Kidney capillary endothelial cell (primary cell): ENCODE measurements at places on chromosomes 11 and 22.

DNA sequence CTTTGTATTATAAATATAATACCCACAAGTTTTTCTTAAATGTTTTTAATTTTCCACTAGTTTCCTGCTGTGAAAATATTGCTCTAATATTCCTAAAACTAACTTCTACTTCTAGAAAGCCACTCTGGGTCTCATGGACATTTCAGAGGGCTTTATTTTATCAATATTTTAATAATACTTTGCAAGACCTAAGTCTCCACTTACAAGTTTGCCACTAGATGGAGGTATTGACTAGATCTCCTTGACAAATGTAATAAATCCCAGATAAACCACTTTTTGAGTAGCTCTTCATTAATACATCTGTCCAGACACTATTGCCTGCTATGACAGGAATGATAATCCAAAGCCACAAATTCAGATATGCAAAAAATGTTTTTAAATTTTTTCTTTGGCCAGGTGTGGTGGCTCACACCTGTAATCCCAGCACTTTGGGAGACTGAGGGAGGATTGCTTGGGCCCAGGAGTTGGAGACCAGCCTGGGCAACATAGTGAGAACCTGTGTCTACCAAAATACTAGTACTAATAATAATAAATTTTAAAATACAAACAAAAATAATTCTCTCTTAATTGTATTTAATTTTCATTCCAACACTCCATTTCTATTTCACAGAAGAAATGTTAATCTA is 3.5 kb upstream of the ACAT1 start:
- DNase-seq: peak; percentile 48

GRCh38 chr11:126029805-126030204 is 32.9 kb downstream of the CDON start:
- DNase-seq: no peak

GRCh38 chr11:66335531-66336233 is 552 bp downstream of the RIN1 start:
- no peak for DNase-seq

GRCh38 chr11:78737891-78738290 is 163.2 kb upstream of the NARS2 start:
- DNase-seq: no peak

DNA sequence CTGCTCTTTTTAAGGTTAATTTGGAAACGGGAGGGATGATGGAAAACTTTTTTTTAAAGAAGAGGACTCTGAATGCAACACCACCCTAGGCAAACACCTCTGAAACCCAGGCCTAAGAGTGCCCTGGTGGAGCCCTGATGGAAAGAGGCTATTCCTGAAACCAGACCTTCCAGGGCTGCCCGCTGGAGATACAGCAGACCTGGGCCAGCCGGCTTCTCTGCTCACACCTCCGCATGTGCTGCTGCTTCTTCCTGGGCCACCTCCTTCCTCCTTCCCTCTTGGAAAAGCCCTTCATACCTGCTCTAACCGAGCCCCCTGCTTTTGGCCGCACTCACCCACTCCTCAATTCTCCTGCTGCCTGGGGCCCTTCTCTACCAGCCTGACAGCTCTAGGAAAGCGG is 37.9 kb downstream of the DUSP8 start:
- no peak for DNase-seq

GRCh38 chr11:316891-317301 is 3.1 kb downstream of the IFITM1 start:
- DNase-seq: no peak

DNA sequence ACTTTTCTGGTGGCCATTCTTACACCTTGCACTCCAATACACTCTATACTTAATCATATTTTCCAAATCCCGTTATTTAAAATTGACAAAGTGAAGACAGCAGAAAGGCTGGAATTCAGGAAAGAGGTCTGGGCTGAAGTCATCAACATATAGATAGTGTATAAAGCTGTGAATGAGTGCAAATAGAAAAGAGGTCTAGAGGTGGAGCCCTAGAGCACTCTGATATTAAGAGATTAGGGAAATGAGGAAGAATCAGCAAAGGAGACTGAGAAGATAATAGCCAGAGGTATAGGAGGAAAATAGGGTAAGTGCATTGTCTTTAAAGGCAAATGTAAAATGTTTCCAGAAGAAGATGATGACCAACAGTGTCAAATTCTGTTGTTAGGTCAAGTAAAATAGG is 7.9 kb downstream of the CTR9 start:
- no peak for DNase-seq

DNA sequence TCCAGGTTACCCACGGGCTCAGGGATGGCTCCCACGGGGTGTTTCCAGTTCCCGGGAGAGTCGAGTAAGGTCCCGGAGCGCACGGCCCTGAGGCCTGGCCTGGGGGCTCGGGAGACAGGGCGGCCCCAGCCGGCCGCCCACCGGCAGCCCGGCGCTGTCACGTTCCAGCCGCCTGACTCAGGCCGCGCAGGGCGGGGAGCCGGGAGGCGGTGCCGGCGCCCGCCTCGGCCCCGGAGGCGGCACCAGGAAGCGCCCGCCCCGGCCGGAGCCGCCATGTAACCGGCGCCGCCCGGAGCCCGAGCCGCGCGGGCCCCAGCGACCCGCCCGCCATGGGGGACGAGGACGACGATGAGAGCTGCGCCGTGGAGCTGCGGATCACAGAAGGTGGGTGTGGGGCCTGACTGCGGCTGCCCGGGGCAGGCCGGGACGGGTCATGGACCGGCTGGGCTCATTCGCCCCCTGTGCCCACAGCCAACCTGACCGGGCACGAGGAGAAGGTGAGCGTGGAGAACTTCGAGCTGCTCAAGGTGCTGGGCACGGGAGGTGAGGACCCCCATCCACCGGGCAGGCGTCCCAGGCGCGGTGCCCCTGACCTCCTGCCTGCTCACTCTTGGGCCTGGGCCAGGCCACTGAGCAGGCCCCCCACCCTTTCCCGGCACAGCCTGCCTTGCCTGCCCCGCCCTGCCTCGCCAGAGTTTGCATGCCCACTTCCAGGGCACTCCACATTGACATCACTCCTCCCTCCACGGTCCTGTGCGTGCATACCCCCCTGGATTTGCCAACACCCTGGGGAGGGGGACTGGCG is at the start of gene RPS6KA4:
RPS6KA4 (plus strand) TSS at position 256 of the 805 bp plus-strand sequence; CDS start at position 330, 74 bp downstream.
- peak; percentile 30 for DNase-seq

GRCh38 chr11:71563406-71563805 is 2.0 kb upstream of the KRTAP5-10 start:
- peak; percentile 44 for DNase-seq

DNA sequence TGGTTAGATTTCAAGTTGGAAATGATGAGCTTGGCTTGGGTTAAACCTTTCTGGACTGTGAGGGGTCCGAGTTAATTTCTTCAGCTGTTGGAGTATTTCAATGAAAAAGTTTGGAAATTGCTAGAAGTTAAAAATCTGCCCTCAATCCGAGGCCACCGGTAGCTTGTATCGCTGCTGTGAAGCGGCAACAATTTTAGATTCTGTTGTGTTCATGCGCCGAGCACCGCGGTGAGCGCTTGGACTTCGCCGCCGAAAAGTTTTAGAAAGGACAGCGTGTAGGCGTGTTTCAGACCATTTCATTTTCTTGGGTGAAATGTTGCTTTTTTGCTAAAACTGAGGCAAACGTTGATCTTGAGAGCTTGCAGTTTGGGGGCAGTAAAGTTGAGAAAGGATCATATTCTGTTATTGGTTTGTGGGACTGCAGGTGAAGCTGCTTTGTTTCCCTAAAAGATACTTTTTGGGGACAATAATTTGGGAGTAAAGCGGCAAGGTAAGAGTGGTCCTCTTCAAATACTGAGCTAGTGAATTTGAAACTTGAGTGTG is 928 bp downstream of the FBXO7 start:
- no peak for DNase-seq

GRCh38 chr11:33292311-33292710 is 35.1 kb downstream of the HIPK3 start:
- DNase-seq: no peak

DNA sequence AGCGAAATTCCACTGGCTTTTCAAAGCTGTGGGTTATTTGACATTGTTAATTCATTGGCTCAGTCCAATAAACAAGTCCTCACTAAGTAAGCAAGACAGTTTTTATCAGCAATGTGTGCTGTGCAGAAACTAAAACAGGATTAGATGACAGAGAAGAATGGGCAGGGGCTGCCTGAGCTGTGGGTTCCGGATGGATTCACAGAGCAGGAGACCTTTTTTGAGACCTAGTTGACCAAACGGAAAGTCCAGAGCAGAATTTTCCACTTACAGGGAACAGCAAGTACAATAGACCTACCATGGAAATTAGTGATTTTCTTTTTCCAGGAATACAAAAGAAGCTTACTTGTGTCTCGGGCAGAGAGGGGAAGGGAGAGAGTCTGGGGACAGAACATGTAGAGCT is 5.2 kb upstream of the KDM4F start:
- DNase-seq: no peak

- no peak for DNase-seq
Measured at GRCh38 chr11:75869661-75870455, 54.8 kb downstream of the UVRAG start.

DNA sequence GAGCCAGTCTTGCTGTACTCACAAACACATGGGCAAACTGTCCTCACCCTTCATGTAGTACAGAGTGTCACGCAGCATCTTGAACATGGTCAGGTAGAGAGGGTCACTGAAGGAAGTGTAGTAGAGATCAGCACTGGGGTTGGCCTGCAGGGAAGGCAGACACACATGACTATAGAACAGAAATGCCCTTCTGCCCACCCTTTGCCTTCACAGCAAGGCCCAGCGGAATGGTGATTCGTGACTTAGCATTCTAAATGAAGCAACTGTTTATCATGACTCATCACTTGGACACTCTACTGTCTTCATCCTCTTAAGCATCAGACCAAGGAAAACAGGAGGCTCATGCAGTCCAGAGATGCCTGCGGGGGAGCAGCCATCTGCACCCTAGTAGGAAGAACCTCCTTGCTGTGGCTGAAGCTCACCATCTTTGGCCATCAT is 33.4 kb downstream of the SERPIND1 start:
- DNase-seq: peak; percentile 55

GRCh38 chr11:58730507-58731089 is 1.1 kb downstream of the GLYAT start:
- DNase-seq: no peak

GRCh38 chr11:68327586-68328370 is 15.4 kb downstream of the LRP5 start:
- no peak for DNase-seq

GRCh38 chr11:72975778-72976521 is 161.7 kb downstream of the ATG16L2 start:
- DNase-seq: no peak

DNA sequence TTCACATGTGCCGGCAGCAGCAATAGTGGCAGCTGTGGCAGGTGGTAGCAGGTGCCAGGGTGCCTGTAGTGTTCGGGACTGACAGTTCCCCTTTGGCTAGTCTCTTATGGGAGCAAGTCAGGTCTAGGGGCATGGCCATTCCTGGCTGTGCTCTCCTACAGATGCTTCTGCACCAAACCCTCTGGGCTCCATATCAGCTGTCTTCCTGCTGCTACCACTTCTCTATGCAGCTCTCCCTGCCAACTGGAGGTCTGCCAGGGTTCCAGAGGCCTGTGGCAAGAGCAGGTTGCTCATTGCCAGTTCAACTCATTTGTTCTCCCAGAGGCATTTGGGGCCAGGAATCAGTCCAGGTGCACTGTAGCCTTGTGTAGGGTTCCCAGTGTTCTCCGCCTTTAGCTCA is 473.7 kb downstream of the JRKL start:
- no peak for DNase-seq

DNA sequence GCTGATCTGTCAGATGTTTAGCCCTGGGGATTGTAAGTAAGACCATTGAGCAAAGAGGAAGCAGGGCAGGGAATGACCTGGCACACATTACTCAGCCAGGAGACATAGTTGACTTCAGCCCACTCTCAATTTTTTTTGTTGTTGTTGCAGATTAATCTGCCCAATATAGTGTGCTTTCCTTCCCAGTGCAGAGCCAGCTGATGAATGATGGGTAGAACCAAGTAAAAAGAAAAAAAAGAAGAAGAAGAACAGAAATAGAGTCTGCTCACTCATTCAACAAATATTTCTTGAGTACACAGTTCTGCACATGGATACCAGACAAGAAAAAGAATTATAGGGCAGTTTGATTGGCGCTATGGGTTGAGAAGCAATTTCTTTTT is 292.7 kb downstream of the ETS1 start:
- no peak for DNase-seq

DNA sequence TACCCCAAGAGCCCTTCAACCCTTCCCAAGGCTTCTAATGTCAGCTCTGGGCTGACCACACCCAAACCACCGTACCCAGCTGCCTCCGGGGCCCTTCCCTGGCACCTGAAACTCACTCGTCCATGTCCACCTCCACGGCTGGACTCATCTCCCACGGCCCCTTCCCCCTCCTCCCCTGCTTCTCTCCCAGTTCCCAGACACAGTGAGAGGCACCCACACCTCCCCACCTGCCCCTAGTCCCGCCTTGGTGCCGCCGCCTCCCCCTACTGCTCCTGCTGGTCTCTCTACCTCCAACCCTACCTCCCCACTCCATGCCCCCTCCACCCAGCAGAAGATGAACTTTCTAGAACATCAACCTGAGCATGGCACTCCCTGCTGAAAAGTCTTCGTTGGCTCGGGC is 39.5 kb downstream of the ELFN2 start:
- no peak for DNase-seq

DNA sequence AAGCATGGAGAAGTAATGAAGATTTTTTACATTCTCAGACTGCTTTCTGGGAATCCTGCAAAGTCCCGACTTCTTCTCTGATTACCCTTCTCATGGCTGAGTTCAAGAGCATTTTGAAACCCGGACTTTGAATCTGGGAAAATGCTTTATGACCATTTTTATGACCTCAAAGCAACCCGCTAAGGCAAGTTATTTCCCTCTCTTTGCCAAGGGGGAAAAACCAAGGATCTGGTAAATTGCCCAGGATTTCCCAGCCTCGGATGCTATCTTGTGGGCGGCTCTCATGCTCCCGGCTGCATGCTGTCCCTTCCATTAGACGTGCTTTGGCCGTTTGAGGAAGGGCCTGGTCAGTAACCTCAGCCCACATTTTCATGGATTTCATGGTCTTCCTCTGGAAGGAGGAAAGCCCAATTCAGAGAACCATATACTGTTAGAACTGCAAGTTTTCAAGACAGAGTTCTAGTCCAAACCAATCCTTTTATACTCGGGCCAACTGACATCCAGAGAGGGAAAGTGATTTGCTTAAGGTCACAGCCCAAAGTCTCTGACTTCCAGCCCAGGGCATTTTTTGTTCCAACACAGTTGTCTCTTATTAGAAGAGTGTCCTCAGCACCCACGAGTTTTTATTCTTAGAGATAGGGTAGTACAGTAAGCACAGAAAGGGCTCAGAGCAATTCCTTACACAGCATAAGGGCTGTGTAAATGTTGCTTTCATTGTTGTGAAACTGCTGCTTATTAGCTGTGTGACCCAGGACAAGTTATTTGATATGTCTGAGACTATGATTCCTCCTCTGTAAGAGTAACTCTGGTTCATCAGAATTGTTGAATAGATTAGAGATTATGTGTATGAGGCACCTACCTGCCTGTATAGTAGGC is 77.4 kb downstream of the NAV2 start:
- no peak for DNase-seq

DNA sequence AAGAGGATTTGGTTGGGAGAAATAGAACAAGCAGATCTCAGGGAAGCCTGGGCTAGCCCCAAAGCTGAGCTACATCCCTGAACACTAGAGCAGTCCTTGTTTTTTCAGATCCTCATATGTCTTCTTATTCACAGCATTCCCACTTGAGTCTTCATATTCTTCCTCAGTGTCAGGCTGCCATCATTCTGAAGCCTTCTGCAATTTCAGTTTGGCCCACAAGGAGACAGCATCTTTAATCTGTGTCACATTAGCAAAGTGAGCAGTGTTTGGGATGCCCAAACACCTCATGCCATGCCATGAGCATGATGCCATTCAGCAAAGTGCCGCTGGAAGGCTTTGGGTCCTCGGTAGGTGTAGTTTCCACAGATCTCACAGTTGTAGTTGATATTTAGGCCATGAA is 56.6 kb downstream of the SCN3B start:
- DNase-seq: no peak

GRCh38 chr11:84855508-84856245 is 771.5 kb downstream of the DLG2 start:
- no peak for DNase-seq
